ENCODE measurements at places on chromosomes 12 and 14.

DNA sequence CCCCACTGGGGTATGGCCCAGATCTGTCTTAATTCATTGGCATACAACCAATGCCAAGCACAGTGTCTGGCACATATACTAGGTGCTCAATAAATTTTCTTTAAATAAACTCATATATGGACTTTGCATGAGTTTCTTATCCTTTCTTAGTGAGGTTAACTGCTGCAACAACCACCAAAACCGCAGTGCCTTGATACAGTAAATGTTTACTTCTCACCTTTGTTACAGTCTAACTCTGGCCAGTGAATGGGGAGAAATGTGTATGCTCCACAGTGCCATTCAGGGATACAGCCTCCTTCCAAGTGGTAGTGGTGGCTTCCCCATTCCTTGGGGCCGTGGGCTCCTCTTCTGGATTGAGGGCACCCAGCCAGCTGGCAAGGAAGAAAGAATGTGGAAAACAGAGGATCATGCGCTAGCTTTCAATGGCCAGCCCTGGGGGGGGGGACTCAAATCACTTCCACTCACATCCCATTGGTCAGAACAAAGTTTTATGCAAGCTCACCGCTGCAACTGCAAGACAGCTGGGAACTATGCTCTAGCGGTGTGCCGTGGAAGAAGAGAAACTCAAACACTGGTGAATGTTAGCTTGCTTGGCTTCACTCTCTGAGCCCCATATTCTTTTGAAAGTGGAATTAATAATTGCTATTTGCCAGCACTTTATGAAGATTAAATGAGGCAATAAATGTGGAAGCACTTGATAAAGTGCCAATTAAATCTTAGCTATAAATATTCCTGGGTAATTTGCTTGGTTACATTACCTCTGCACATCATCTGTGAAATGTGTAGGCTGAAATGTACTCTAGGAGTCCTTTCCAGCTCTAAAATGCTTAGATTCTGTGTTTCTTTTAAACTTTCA, 51.0 kb upstream of the SOCS2 start:
- no peak for DNase-seq

DNA sequence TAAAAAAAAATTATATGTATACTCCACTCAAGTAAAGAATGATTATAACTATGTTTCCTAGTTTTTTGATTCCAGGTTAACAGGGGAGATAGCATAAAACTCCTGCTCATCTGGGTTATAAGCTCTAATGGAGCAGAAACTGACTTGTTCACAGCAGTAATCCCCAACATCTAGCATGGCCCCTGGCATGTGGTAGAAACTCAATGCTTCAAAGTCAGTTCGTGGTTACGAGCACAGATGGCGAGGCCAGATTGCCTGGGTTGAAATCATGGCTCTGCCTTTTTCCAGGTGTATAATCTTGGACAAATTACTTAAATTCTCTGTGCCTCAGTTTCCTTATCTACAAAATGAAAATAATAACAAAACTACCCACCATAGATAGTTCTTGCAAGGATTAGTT, 183.8 kb downstream of the TTC7B start:
- DNase-seq: no peak

DNA sequence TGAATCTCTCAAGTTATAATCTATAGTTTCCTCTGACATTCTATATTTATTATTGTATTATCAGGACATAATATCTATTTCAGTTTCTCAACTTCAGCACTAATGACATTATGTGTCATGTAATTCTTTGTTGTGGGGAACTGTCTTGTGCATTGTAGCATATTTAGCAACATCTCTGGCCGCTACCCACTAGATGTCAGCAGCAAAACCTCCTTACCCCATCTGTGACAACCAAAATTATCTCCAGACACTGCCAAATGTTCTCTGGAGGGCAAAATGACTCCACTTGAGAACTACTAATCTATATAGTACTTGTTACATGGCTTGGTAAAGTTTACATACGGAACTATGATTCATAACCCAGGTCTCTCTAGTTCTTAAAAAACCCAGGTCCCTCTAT, 110.2 kb downstream of the RASSF9 start:
- no peak for DNase-seq

DNA sequence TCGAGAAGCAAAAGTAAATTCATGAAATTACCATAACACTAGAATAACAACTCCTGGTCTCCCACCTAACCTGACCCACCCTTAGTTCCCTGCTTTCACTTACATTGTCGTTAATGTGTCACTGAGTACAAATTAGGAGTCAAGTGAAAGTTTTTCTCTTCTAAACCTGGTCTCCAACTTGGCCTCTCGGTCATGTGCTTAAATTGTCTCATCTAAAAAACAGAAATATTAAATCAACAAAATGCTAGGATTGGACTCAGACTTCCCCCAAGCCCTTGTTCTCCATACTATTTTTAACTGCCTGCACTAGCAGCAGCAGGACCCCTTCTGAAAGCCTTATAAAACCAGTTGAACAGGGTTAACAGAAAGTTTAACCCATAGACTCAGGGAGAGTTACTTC, 1.8 kb upstream of the BTG1 start:
- DNase-seq: no peak

DNA sequence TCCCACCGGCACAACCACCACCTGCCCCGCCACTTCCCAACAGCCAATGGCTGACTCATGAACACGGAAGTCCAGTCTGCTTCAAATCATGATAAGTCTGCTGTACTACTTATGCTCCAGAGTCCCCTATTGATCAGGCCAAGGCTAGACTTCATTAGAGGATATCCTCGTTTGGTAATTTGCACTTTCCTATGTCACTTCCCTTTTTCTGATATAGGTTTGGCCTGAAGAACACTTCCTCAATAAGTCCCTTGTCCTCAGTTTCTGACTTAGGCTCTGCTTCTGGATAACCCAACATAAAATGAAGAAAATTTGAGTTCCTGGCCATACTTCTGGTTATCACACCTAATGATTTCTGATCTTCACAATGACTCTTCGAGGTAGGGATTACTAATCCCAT, 45.3 kb downstream of the IFNG-AS1 start:
- no peak for DNase-seq

GRCh38 chr12:27550653-27550975, 26.6 kb downstream of the PPFIBP1 start:
- no peak for DNase-seq

DNA sequence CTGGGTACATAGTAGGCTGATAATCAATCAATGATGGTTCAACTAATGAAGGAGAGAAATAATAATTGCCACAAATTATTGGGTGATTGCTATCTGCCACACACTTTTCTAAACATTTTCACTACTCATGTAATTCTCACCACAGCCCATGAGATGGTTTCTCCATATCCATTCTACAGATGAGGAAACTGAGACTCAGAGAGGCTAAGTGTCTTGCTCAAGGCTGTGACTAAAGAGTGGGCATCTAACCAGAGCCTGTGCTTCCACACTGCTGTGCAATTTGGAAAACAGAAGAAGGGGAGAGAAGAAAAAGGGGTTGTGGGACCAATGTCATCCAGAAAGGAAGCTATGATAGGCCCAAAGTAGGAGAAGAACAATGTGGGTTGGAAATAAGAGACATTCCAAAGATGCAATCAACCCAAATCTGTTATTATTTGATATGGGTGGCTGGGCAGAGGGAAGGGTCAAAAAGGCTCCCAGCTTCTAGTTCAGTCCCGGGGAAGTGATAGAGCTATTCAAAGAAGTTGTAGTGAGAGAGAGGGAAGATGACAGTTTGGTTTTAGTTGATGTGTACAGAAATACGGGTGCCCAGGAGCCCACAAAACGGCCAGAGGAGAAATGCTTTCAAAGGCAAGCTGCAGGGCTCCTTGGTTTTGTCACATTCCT, 483 bp upstream of the NR1H4 start:
- DNase-seq: no peak

DNA sequence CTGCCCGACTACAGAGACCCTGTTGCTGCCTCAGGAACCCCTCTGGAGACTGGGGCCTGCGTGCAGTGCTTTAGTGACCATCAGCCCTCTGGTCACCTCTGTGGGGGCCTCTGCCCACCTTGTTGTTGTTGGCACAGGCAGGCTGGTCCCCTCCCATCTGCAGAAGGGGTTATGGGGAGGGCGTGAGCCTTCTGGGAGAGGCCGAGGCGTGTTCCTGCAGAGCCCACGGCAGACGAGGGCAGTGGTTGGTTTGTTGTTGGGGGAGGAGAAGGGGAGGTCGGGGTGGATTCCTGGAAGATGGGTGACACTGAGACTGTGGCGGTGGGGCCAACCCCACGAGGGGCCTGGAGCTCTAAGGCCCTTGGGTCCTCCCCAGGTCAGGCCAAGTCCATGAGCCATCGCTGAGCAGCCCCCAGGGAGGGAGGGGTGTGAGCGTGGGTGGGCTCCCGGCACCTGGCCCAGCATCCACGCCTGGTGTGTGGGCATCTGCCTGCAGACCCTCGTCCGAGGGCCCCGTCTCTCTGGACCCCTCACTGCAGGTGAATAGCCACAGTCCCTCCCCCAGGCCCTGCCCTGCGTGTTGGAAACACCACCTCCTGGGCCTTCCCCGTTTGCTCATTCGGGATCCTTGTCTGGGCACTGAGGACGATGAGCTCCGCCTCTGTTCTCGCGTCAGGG, 23.6 kb downstream of the FBRSL1 start:
- no peak for DNase-seq

All from nephron progenitor cell (in vitro differentiated cells).